ENCODE measurements at places on chromosomes 7 and 10. TPM values are rescaled to one million over a fixed set of nuclear protein-coding genes. Genes with fewer than 3 reads are reported as not detected.

SKIDA1 gene
- total RNA-seq, result under 0.01 TPM

WAC gene
- 43.7 TPM for total RNA-seq

NEUROG3 gene
- not detected for total RNA-seq

CD36 gene
- total RNA-seq, result 14.7 TPM

NPC1L1 gene
- not detected for total RNA-seq

C7orf57 gene
- 0.21 TPM for total RNA-seq

HABP2 gene
- total RNA-seq, result not detected

ACSL5 gene
- total RNA-seq, result under 0.01 TPM

PRKAR2B gene
- 0.24 TPM for total RNA-seq

FOXI2 gene
- not detected for total RNA-seq

EBLN1 gene
- total RNA-seq, result not detected

MMP21 gene
- total RNA-seq, result not detected

NUTM2E gene
- total RNA-seq, result 0.24 TPM

PRF1 gene
- not detected for total RNA-seq

GRID2IP gene
- not detected for total RNA-seq

SHOC2 gene
- total RNA-seq, result 36.0 TPM

WNT8B gene
- total RNA-seq, result not detected

PIP gene
- not detected for total RNA-seq

TSPAN12 gene
- total RNA-seq, result 7.0 TPM

FAM25A gene
- total RNA-seq, result 10.8 TPM

IGF2BP3 gene
- 7.5 TPM for total RNA-seq
